Smooth muscle cell of the pulmonary artery (primary cell): ENCODE measurements at places on chromosomes 6 and 20. TPM values are rescaled to one million over a fixed set of nuclear protein-coding genes. Genes with fewer than 3 reads are reported as not detected.

MUC21 gene
- total RNA-seq: not detected in 2 replicates

DEFB124 gene
- total RNA-seq: not detected in 2 replicates

KIAA1755 gene
- total RNA-seq: 4.7 and 5.9 TPM in 2 replicates

CDKN1A gene
- total RNA-seq: 486 and 1,009 TPM in 2 replicates

SLC22A7 gene
- total RNA-seq: not detected in 2 replicates

PRRC2A gene
- 61.8 and 76.9 TPM in 2 replicates for total RNA-seq

FAM135A gene
- total RNA-seq: 10.3 and 11.5 TPM in 2 replicates

CST5 gene
- not detected in 2 replicates for total RNA-seq

MATN4 gene
- total RNA-seq: 0.03 TPM in 1 of 2 replicates, not detected in the other

BANF2 gene
- not detected in 2 replicates for total RNA-seq

LRRC73 gene
- 0.78 and 1.4 TPM in 2 replicates for total RNA-seq

SLC26A8 gene
- under 0.01 and 0.07 TPM in 2 replicates for total RNA-seq

FERMT1 gene
- 2.0 and 6.4 TPM in 2 replicates for total RNA-seq
